Breast epithelium (tissue), 4 donors: ENCODE measurements at places on chromosomes 4 and X.

GRCh38 chr4:77911091-77911490 is 48.5 kb downstream of the MRPL1 start:
- no peak for DNase-seq

DNA sequence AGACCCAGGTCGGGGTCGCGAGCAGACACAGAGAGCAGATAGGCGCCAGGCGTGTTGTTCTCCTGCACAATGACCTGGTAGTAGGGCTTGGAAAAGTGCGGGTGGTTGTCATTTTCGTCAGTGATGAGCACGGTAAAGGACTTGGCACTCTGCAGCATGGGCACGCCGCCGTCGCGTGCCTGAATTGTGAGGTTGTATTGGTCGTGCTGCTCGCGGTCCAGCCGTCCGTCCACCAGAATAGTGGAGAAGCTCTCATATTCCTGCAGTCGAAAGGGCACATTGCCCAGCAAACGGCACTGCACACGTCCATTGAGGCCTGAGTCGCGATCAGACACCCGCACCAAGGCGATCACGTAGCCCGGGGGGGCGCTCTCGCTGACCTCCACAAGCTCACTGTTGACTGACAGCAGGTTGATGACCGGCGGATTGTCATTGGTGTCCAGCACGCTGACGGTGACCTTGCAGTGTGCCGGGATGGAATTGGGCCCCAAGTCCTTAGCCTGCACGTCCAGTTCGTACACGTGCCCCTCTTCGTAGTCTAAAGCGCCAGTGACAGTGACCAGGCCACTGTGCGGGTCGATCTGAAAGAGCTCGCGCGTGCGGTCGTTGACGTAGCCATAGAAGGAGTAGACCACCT is 2.8 kb downstream of the PCDH19 start:
- DNase-seq: no peak

DNA sequence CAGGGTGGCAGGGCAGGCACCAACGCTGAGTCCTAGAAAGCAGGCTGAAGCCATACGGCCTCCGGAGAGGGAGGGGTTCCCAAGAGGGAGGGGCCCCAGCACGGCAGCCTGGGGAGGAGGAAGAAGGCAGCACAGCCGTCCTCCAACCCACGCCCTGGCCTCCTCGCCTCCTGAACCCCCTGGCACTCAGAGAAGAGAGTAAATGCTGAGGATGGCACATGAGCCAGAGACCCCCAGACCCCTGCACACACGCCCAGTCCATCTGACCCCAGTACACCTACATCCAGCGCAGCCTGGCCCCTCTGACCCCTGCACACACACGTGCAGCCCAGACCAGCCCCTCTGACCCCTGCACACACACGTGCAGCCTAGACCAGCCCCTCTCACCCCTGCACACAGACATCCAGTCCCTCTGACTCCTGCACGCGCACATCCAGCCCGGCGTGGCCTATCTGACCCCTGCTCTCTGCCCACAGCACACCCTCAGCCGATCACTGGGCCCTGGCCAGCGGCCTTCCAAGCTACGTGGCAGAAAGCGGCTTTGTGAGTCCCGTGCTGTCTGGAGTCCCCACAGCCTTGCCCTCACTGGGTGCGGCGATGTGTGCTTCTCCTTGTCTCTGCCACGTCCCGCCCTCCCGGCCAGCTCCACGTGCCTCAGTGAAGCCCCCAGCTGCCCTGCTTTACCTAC is 18.5 kb downstream of the ATP5ME start:
- no peak for DNase-seq

DNA sequence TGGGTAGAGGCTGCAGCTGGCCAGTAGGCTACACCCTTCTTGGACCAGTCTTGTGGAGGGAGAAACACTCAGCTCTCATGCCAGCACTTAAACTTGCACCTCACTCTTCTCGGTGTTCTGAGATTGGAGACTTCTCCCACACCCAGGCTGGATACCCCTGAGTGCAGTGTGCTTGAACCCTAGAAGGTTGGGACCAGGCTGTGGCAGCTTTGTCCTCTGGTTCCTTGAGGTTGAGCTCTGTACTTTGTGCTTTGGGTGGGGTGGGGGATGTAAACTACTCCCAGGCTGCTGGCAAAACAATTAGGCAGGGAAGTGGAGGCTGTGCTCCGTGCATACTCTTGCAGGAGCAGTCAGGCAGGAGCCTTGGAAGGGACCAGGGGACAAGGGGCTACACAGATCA is 143.6 kb upstream of the GNPDA2 start:
- DNase-seq: no peak

DNA sequence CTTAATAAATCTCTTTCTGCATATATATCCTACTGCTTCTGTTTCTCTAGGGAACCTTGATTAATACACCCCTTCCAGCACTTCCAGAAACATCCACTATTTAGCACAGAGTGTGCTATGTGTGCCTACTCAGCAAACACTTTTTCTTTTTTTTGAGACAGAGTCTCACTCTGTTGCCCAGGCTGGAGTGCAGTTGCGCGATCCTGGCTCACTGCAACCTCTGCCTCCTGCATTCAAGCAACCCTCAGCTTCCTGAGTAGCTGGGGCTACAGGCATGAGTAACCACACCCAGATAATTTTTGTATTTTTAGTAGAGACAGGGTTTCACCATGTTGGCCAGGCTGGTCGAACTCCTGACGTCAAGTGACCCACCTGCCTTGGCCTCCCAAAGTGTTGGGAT is 266.9 kb upstream of the DIAPH2 start:
- DNase-seq: no peak

DNA sequence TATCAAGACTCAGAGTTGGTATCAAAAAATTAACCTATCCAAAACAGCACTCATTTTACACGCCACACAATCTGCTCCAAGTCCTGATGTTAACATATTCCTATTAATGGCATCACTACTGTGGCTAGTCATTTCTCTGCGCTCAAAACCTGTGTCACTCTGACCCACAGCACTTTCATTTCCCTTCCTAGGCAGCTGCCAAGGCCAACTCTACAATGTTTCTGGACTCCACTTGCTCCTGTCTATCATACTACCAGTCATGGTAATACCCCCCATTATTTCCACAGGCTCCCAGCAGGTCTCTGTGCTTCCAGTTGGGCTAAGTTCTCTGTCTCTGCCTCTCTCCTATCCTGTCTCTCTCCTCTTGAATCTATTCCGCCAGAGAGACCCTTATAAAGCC is 323.6 kb downstream of the NR3C2 start:
- DNase-seq: no peak

- DNase-seq: no peak
These were observed 193.1 kb upstream of the GPC4 start for GRCh38 chrX:133608406-133608805.

DNA sequence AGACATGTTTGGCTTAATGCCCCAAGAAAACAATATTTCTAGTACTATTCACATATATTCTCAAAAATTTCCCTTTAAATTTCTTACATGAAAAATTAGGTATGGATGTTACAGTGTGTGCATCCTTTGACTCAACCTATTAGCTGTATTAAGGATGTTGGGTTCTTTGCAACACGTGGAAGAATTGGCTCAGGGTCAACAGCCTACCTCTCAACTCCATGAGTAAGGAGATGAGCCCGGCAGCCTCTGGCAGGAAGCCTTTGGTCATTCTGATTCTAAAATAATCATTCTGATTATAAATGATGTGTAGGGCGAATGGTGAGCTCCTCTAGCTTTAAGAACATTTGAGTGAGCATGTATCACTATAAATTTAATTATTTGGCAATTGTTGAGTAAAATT is 148.0 kb upstream of the WDFY3 start:
- no peak for DNase-seq

DNA sequence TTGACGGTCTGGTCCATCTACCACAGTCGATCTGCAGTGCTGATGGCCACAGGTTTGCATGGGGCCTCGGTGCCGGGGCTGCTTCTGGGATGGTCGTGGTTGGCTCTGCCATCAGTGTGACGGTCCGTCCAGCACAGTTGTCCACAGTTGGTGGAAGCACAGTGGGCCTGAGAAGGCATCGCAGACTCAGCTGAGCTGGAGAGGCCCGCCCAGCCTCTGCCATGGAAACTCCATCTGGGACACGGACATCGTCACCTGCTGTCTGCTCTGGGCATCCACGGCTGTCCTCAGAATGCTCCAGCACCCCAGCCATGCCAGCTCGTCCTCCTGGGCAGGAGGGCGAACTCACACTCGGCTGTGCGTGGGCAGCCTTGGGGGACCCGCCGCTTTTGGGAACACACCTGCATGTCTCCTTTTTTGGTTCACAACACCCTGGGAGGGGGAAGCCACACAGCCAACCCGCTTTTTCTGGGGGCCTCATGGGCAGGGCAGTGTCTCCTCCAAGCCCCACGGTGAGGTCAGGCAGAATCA is 33.0 kb downstream of the ABLIM2 start:
- DNase-seq: no peak

GRCh38 chr4:114282937-114283336 is 303.5 kb upstream of the ARSJ start:
- no peak for DNase-seq

DNA sequence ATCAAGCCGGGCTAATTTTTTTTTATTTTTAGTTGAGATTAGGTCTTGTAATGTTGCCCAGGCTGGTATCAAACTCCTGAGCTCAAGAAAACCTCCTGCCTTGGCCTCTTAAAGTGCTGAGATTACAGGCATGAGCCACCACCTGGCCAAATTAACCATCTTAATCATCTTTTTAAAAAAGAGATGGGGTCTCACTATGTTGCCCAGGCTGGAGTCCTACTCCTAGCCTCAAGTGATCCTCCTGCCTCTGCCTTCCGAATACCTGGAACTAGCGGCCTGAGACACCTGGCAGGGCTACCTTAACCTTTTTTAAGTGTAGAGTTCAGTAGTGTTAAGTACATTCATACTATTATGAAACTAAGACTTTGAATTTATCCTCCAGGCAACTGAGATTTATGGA is 1.7 kb upstream of the RPS3A start:
- DNase-seq: no peak

DNA sequence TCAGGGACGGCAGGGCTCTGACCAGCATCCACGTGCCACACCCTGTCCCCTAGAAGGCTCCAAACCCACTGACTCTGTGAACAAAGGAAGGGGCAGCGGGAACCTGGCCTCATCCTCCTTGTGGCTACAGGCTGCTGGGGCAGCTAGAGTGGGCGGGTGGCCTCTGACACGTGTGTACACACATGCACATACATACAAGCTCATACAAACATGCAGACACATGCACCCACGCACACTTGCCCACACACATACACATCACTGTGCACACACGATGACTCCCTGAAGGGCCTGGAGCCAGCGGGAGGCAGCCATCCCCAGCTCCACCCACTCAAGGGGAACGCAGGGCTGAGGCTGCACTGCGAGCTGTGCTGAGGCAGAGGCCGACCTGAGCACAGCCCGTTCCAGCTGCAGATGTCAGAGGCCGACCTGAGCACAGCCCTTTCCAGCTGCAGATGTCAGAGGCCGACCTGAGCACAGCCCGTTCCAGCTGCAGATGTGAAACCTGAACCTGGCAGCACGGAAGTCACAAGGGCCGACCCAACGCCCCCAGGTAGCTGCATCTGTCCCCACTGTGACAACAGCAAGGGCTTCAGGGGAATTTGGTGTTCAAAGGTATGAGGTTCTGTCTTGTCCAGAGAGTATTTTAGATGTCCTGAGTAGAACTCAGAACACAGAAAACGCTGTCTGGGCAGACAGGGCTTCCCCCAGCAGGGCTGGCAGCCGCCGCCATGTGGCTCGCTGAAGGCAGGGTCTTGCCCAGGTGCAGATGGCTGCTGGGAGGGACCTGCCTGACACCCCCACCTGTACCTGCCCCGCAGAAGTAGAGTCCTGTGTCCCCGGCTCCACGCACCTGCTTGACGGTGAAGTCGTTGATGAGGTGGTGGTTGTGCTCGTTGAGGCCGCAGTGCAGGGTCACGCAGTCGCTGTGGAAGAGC is 33.5 kb downstream of the CTBP1 start:
- DNase-seq: no peak

- no peak for DNase-seq
These were observed 10.2 kb upstream of the GLOD5 start for GRCh38 chrX:48751343-48751742.

GRCh38 chr4:114052227-114052626 is 72.8 kb upstream of the ARSJ start:
- DNase-seq: no peak

DNA sequence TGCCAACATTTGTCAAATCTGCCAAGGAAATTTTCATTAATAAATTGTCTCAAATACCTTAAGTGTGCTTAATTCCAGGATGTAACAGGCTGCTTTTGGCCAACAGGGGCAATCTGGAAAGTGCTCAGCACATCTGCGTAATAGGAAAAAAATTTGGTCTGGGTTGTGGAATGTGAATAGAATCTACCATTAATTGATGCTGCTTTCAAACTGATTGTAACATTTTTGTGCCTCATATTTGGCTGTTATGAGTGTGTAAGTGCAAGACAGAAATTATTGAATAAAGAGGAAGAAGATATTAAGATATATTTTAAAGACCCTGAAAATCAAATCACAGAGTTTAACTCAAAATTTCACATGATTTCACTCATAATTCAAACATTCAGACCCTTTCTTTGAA is 41.1 kb downstream of the REELD1 start:
- no peak for DNase-seq

DNA sequence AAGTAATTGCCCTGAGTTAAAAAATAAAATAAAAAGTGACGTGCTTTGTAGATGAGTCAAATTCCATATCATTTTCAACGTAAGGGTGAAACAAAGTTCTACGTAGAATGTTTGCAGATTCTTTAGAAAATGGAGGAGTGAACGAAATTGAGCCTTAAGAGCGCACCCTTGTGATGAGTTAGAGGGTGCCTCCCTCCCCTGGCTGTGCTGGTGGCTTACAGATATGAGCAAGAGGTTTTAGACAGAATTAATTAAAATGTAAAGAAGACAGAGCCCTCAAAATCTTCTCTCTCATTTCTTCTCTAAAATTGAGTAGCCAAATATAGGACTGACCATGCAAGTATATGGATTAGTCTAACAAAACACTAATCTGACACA is 30.2 kb upstream of the LGI2 start:
- DNase-seq: no peak

- no peak for DNase-seq
These were observed 160.9 kb downstream of the SH2D1A start for GRCh38 chrX:124507246-124507645.

GRCh38 chr4:54400188-54400587 is 171.1 kb downstream of the PDGFRA start:
- DNase-seq: no peak

- DNase-seq: no peak
These were observed 11.9 kb upstream of the CAPN6 start for GRCh38 chrX:111282139-111282538.

DNA sequence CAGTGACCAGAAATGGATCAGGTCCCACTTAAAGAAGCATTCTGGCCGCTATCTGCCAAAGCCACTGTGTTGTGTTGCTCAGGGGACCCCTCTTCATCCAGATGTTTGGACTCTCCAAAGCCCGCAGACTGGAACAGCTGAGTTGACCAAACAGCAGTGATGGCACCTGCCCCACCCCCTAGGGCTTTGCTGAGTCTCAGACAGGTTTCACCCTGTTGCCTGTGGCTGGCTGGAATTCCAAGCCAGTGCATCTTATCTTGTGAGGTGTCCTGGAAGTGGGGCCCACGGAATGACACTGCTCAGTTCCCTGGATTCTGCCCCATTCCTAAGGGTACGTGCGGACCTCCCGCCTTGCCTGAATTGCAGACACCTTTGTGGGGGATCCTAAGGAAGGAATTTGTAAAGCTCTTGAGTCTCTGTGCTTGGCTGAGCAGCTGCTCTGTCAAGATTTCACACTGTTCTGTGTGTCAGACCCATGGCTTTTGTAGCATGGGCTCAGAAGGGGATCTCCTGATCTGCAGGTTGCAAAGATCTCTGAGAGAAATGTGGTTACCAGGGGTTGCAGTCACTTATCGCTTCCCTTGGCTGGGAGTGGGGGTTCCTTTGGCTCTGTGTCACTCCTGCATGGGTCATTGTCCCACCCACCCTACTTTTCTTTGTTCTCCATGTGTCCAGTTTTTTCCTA is 1707.9 kb upstream of the PCDH10 start:
- no peak for DNase-seq
